ENCODE measurements at places on chromosomes 3 and 15.

GRCh38 chr15:31279221-31280045 lies 47.2 kb upstream of the KLF13 start:
- DNase-seq = no peak

GRCh38 chr3:83140983-83141382 lies 1379.5 kb upstream of the GBE1 start:
- DNase-seq = no peak

- DNase-seq = no peak
Measured at GRCh38 chr3:54437271-54437670, 314.9 kb downstream of the CACNA2D3 start.

GRCh38 chr3:155876037-155876436 lies 5.6 kb downstream of the GMPS start:
- DNase-seq = no peak

DNA sequence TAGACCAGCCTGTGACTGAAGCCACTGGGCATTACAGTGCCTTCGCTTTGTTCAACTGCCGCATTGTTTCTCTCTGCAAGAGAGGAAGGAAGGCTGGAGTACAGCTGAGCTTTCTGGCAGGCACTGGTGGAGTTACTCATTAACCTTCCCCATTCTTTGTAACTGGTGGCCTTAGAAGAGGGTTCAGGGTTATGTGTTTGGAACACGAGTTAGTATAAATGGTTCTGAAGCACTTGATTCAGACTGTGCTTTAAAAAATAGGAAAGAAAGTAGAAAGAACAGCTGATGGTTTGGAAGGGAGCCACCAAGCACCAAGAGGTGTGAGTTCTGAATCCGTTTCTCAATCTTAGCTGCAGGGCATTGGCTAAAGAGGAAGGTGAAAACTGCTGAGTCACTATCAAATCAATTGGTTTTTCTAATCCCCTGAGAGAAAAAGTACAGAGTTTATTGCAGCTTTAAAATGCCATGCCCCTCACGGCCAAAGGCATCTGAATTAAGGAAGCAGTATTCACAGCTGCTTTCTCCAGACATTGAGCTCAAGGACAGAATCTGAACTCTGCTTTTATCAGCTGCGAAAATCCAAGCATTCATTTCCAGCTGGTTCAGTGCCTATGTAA lies 3.6 kb downstream of the HGD start:
- DNase-seq = peak; percentile 63

GRCh38 chr3:53498806-53499641 lies 4.6 kb downstream of the CACNA1D start:
- DNase-seq = no peak
